ENCODE measurements at places on chromosomes 4 and X.

DNA sequence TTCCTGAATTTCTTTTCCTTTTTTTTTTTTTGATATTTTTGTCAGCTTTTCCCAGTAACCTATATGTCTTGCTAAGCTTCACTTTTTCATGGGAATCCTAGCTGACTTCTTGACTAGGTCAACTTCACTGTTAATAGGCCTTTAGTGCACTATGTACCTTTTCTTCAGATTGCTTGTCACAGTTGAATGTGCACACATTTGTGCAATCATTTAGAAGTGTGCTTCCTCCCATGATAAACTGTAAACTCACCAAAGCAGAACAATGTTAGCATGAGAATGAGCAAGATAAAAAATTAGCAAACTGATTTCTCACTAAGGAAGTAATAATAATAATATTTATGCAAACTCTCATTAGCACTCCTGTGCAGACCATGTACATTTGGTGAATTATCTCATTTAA is 173.2 kb downstream of the PABPC4L start:
- no peak for DNase-seq

DNA sequence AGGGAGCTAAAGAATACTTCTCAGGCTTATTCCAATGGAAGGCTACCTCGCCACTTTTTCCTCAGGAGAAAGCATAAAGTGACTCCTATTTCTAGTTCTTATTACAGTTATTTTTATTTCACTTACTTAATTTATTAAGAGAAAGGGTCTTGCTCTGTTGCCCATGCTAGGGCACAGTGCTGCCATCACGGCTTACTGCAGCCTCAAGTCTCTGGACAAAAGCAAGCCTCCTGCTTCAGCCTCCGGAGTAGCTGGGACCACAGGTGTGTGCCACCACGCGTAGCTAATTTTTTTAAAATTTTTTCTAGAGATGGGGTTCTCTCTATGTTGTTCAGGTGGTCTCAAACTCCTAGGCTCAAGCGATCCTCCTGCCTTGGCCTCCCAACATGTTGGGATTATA is 36.0 kb upstream of the CHRNA9 start:
- DNase-seq, result no peak

- DNase-seq, result peak; percentile 24
Observed at GRCh38 chr4:111070390-111070789, 447.5 kb upstream of the PITX2 start.

- no peak for DNase-seq
Observed at GRCh38 chrX:79371640-79372039, 4.5 kb upstream of the ITM2A start.

DNA sequence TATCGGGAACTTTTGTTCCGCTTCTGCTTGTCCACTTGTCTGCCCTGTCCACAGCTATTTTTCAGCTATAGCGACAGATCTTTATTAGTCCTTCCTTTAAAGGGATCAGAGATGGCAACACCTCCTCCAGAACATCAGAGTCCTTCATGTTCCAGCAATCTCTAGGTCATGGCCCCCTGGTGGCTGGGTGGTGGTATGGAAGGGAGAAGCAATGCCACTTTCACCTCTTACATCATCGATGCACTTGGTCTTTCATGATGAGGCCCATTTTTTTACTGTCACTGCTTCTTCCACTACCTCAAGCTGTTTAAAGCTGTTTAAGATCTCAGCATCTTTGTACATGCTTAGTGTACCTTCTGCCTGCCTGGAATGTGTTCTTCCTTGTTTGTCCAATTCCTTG is 106.7 kb downstream of the ARHGAP6 start:
- DNase-seq, result no peak

DNA sequence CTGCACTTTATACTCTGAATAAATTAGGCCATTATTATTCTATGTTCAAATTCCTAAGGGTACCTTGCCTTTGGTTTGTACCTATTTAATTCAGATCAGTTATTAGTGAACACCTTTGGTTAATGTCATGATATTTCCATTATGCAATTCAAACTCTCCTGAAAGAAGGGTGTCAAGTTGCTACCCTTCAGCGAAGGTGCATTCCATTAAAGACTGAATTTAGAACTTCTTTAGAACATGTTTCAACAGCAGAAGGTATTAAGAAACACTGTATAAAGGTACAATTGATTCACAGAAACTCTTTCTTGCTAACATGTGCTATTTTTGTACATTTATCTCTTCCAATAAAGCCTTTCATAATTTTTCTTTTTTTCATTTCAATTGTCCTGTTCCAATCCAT is 1545.4 kb upstream of the PCDH10 start:
- DNase-seq, result no peak

DNA sequence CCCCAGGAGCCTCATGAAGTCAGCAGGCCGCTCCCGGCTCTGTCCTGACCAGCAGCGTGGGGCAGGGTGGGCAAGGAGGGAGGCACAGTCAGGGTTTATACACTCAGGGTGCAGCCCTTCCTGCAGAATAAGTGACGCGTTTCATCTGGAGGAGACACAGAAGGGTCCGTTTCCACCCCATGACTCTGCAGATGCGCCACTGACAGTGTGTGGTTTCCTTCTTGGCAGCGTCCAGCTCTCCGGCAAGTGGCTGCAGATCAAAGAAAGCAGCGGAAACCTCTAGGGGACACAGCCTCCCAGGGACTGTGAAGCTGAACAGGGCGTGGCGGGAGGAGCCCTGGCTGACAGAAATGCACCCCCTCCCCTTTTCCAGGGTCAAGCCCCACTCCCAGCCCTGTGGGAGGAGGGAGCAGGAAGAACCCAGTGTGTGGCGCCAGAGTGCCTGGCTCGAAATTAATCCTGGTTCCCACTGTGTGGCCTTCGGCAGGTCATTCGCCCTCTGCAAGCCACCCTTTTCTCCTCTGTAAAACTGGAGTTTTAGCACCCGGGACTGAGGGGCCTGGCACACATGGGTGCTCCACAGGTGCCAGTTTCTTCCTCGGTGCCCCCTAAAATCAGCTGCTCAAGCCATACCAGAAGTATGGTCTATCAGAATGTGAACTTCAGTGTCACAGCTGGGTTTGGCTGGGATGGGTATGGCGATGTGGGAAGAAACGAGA is 17.3 kb upstream of the TBC1D14 start:
- DNase-seq, result peak; percentile 74

GRCh38 chr4:173167758-173168395 is 734 bp upstream of the GALNT7 start:
- peak; percentile 40 for DNase-seq

DNA sequence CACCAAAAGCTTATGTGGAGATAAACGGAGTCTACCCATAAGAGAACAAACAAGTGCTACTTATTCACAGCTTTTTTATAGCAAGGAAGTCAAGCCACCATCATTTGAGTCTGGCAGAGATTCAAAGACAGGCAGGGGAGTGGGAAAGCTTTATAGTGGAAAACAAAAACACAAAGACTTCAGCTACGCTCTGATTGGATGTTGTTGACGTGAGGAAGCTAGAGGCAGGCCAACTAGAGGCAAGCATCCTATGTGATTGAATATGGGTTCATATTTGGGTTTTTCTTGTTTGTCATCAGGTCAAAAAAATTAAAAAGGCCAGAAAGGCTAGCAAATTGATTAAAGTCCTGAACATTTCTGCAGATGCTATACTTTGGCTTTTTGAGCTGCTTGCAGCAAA is 719 bp upstream of the TCEAL4 start:
- DNase-seq, result no peak

- DNase-seq, result no peak
Observed at GRCh38 chrX:132689612-132690563, 201.1 kb upstream of the MBNL3 start.

DNA sequence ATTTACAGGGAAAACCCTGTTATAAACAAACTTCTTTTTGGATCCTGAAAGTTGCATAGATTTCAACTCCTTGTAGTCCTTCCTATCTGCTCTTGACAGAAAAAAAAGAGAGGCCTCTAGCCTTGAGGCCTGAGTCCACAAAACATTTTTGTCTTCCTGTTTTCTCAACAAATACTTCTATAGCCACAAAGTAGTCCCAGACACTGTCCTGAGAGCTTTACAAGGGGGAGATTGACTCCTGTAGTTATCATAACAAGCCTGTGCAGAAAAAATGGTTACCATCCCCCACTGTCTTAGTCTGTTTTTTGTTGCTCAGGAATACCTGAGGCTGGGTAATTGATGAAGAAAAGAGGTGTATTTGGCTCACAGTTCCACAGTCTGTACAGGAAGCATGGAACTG is 35.2 kb downstream of the PCDH7 start:
- no peak for DNase-seq

DNA sequence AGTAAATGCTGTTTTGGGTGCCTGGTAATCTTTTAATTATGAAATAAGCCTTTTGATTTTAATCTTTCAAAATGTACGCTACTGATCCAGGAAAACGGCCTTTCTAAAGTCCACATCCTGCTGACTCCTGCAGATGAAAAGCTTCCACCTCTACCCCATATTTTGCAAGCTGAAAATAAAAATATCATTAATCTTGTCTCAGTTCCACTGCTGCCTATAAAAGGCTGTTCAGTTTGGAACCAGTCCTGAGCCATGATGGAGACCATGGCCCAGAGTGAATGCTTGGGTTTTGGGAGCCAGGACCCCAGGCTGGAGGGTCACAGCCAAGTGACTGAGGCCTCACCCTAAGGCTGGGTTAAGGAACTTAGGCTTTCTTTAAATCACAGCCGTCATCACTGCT is 110.8 kb downstream of the AFF1 start:
- no peak for DNase-seq

- peak; percentile 52 for DNase-seq
Observed at GRCh38 chrX:150365990-150366911, 3.1 kb downstream of the MAMLD1 start.

DNA sequence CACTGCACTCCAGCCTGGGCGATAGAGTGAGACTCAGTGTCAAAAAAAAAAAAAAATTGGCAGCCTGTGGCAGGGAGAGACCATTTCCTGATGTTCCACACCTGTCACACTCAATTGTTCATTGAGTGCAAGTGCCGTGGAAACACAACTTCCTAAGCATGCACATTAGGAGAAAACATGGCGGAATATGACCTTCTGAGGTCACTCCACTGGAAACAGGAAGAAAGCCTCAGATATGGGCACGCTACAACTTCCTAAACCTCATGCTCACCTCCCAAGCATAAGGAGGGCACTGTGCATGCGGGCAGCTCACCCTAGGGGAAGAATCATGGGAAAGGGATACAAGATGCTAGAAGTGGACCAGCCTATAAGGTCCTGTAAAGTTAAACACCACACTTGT is 28.5 kb upstream of the CD99 start:
- DNase-seq, result no peak

DNA sequence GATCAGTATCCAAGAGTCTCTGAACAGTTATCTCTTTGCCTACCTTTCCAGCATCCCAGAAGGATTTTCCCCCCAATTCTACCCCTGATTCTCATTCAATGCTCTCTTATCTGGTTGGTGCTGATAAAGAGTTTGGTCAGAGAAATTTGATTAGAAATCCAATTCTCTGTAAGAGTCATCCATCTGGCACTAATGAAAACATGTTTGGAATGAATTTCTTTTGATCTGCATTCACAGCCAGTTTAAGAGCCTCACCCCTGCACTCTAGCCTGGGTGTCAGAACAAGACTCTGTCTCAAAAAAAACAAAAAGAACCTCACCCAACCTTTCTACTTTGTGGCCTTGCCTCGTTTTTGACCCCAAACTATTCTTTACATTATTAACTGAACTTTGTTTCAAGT is 122.1 kb downstream of the MANBA start:
- no peak for DNase-seq

GRCh38 chr4:126446917-126447316 is 1132.2 kb downstream of the FAT4 start:
- DNase-seq, result no peak

DNA sequence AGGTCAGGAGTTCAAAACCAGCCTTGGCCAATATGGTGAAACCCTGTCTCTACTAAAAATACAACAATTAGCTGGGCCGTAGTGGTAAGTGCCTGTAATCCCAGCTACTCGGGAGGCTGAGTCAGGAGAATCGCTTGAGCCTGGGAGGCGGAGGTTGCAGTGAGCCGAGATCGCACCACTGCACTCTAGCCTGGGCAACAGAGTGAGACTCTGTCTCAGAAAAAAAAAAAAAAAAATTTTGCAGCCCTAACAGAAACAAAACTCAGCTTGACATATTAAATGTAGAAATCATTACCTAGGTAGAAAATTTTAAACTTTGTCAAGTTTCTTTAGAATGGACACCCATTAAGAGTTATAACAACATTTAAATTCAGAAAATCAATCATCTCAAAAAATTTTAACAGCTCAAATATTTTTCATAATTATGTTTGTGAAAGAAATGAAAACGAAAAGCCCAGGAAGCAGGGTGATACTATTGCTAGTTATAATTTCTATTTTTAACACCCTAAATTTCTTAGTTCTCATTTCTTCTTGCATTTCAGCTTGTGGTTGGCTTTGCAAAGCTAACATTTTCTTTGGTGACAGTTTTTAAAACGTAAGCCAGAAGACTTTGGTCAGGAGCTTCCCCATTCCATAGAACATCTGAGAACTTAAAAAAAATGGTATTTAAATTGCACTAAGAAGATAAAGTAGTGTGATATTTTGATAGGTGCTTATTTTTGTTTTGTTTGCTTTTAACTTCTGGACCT is 33.3 kb upstream of the RBBP7 start:
- no peak for DNase-seq

GRCh38 chr4:87738483-87738882 is 60.9 kb upstream of the IBSP start:
- DNase-seq, result no peak

- no peak for DNase-seq
Observed at GRCh38 chr4:92253550-92253949, 50.2 kb upstream of the GRID2 start.

DNA sequence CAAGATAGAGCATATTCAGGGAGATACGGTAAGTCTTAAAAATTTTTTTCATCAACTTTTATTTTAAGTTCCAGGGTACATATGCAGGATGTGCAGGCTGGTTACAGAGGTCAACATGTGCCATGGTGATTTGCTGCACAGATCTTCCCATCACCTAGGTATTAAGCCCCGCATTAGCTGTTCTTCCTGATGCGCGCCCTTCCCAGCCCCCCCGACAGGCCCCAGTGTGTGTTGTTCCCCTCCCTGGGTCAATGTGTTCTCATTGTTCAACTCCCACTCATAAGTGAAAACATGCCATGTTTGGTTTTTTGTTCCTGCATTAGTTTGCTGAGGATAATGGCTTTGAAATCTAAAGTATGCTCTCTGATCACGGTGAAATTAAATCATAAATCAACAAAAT is 64.2 kb downstream of the HPRT1 start:
- DNase-seq, result no peak

DNA sequence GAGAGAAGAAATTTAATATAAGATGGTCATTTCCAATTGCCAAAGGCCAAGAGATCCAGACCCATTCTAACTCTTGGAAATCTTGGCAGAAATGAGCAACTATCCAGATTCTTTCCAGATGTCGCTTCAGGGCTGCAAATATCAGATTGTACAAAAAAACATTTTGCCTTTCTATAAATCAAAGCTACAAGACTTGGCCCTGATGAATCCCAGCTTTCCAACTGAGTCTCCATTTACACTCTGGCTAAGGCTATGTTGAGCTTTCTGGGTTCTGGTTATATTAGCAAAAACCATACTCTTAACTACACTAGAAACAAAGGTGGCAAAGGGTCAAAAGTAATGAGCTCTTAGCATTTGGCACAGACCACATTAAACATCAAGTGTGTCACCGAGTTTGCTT is 345.8 kb downstream of the OPHN1 start:
- no peak for DNase-seq

- DNase-seq, result peak; percentile 43
Observed at GRCh38 chr4:30770049-30770549, 49.9 kb downstream of the PCDH7 start.
